Stimulated activated CD4-positive, alpha-beta T cell treated with anti-CD3 and anti-CD28 coated beads, Interleukin-4, amount 100 ng/mL, for 24 hours (primary cell): ENCODE measurements at places on chromosomes 6 and 20.
A peak's percentile ranks its signal among the peaks of the same experiment; 100 is the strongest.

GRCh38 chr6:4224067-4224978, 88.9 kb upstream of the ECI2 start:
- DNase-seq = no peak

DNA sequence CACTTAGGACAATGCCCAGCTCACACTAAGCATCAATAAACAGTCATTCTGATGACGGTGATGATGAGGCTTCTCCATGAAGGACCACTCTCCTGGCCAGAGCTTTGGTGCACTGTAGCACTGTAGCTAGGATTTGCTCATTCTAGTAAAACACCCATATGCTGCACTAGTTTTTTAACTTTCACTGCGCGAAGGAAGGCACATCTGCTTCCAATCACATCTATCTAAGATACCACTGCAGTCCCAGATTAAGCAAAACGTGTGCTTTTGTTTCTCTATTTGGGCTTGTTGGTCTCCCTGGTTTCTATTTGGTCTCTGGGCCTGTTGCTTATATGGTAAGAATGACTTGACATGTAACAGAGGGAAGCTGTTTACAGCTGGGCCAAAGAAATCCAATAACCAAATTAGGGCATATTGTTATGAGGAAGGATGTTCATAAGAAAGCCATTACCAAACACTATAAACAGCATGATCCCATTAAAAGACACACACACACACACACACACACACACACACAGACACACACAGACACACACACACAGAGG, 62.4 kb downstream of the FAM229B start:
- no peak for DNase-seq

- peak; percentile 29 for DNase-seq
These were observed 6.4 kb downstream of the RPS12 start for GRCh38 chr6:132820629-132821381.

- DNase-seq = no peak
These were observed 101.1 kb downstream of the ISM1 start for GRCh38 chr20:13322198-13322597.

GRCh38 chr6:101117393-101118135, 236.4 kb upstream of the ASCC3 start:
- DNase-seq = no peak

GRCh38 chr6:118467181-118467580, 80.9 kb upstream of the PLN start:
- DNase-seq = no peak

- no peak for DNase-seq
These were observed 180.7 kb downstream of the BTBD3 start for GRCh38 chr20:12098421-12098820.

GRCh38 chr6:33694401-33694931, 17.0 kb downstream of the UQCC2 start:
- DNase-seq = peak; percentile 79

DNA sequence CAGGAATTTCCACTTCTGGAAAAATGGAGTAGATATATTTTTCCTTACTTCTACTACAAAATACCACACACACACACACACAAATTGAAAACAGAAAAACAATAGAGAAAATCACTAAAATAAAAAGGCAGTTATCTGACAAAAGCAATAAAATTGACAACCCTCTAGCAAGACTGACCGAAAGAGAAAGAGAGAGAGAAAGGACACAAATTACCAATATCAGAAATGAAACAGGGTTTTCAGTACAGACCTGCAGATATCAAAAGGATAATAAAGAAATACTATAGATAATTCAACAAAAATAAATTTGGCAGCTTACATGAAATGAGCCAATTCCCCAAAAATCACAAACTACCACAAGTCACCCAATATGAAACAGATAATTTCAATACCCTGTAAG, 104.7 kb downstream of the OPRM1 start:
- no peak for DNase-seq

DNA sequence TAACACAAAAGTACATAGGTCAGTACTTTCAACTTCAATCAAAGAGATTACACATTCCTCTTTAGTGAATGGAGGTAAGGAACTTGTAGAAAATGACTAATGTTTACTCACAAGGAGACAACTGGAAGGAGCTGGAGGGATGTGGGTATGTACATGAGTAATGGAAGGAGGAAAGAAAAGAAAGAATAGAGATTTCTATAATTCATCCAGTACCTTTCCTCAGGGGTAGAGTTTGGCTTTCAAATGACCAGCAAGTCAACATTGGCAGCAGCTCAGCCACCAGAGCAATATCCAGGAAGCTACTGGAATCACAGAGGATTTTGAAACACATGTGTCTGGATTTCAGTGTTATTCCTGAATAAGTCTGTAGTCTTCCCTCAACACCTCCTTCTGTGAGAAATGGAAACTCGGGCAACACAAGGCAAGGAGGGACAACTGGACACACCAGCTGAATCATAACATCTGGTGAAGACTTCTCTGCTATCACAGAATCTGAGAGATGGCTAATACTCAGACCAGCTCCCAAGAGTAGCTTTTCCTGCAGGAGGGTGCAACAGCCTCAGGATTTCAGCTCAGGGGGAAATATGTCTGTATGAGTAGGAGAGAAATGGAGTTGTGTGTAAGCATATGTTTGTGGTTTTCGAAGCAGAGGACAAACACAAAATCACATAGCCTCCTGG, 98.8 kb downstream of the HAO1 start:
- DNase-seq = no peak

DNA sequence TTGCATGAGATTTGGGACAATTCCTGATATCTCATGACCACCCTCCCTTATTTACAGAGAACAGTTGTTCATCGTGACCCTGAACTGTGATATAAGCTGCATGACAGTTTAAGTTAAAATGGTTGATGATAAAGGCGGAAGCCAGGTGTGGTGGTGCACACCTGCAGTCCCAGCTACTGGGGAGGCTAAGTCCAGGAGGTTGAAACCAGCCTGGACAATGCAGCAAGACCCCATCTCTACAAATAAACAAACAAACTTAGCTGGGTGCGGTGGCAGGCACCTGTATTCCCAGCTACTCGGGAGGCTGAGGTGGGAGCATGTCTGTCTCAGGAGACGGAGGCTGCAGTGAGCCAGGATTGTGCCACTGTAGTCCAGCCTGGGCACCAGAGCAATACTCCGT, 24.1 kb downstream of the COL20A1 start:
- DNase-seq = no peak

- DNase-seq = no peak
These were observed 131.6 kb upstream of the TCF21 start for GRCh38 chr6:133757335-133757734.

DNA sequence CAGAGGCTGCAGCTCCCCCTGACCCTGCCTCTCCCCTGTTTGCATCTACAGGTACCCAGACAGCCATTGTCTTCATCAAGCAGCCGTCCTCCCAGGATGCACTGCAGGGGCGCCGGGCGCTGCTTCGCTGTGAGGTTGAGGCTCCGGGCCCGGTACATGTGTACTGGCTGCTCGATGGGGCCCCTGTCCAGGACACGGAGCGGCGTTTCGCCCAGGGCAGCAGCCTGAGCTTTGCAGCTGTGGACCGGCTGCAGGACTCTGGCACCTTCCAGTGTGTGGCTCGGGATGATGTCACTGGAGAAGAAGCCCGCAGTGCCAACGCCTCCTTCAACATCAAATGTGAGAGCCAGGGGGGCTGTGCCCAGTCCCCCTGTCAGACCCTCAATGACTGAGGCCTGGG, 42.1 kb upstream of the SRF start:
- no peak for DNase-seq

GRCh38 chr20:48332555-48332954, 495.2 kb downstream of the PREX1 start:
- DNase-seq = no peak

DNA sequence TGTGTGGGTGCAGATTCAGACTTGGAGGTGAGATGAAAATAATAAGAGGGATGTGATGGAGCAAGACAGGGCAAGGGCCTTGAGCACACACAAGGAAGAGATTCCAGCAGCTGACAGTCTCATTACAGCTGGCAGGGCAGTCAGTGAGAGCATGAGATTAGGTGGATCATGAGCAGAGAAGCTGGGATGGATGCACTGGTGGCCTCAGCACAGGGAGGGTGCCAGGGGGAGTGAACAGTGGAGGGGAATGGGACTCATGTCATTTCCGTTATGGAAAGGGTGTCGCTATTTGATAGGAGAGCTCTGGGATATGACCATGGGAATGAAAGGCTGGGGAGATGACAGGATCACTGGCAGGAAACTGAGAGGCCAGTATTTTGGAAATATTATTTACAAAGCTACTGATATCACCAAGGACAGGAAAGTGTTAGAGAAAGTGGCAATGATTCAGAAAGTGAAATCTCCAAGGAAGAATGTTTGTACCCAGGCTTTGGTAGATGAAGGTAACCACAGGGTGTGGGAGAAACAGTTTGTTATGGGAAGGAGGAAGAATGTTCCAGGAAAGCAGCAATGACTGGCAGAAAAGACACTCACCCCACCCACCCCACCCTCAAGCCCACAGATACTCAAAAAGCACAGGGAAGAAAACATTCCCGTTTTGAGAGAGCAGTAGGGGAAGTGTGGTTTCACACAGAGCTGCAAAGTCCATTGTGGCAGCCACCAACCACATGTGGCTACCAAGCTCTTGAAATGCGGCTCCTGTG, 214.7 kb upstream of the PROKR2 start:
- DNase-seq = no peak

DNA sequence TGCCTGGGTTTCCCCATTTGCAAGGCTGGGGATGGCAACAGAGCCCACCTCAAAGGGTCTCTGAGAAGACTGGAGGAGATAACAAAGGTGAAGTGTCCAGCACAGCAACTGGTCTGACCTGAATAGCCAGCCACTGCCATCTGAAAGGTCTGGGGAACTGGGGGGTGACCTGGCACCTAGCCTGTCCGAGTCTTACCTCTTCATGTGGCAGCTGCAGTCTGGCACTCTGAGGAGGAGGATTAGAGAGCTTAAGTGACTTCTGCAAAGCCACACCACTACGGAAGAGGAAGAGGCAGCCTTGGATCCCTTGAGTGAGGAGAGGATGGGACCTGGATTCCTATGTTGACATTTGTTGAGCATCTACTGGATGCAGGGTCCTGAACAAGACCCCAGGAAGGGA, 22.2 kb downstream of the C20orf203 start:
- no peak for DNase-seq

DNA sequence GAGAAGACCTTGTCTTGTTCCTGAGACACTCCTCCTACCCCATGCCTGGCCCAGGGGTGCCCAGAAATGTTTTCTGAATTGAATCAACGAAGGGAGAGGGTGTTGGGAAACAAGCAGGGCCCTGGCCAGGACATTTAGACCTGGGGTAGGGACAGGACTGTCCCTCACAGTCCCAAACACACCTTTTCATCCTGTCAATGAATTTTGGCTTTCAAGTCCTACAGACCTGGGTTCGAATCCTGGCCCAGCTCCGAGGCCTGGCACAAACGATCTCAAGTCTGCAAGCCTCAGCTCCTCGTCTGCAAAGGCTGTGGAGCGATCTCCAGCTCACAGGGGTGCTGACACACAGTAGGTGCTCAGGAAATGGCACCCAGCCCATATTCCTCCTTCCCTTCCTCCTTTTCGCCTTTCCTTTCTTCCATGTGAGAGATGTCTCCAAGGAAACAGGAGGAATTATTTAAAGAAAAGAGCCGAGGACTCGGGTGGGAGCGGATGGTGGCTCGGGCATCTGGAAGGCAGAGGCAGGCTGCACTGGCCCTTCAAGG, 7.3 kb upstream of the DLGAP4 start:
- no peak for DNase-seq

DNA sequence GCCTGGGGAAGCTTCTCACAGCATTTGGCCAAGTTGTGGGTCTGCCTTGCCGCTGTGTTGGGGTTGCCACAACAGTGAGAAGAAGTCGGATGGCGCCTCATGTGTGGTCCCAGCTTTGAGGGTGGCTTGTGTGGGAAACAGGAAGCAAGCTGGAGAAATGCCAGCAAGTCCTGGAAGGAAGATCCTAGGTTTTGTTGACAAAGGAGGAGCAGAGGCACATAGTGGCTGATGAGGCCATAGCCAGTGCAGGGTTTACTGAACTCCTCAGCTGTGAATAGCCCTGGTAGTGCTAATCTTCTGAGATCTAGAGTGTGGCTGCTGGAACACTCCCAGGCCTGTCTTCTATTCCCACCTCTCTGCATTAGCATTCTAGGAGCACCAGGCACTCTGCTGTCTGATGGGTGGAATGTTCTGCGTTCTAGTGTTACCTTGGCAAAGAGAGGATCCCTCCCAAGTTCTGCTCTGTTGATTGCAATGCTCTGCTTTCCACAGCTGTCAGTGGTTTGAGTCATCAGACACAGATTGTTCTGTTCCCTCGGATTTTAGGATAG, 25.2 kb downstream of the SNPH start:
- no peak for DNase-seq

DNA sequence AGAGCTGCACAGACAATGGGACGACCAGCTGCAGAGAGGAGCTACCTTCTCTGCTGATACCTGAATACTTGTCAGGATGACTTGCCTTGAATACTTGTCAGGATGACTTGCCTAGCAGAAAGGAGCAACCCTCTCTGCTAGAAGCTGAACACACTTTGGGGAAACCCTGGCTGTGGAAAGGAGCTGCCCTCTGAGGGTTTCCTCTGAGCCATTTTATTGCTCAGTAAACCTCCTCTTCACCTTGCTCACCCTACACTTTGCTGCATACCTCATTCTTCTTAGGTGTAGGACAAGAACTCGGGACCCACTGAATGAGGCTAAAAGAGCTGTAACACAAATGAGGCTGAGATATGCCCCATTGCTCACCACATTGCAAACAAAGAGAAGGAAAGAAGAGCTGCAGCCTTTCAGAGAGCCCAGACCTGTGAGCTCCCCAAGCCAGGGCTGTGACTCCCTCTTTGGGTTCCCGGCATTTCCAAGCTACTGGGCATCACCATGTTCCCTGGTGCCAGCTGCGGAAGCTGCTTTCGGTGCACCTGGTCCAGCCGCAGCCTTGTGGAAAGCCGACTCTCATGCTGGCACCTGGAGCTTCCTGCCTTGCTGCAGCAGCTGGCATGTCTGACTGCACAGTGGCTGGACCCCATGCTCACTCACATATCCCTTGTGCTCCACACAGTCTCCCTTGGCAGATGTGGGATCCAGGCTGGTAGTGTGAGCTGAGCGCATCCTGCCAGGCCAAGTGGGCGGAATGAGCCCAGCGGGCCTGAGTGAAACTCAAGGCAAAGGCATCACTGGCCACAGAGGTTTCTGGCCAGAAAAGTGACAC, 106.7 kb upstream of the AHI1 start:
- no peak for DNase-seq

- no peak for DNase-seq
These were observed 310.3 kb downstream of the EYA4 start for GRCh38 chr6:133551436-133551835.

GRCh38 chr6:144653885-144654505, 368.9 kb downstream of the UTRN start:
- DNase-seq = no peak

- DNase-seq = no peak
These were observed 113.9 kb downstream of the BMP7 start for GRCh38 chr20:57152557-57152956.

- no peak for DNase-seq
These were observed 144.0 kb downstream of the CDC5L start for GRCh38 chr6:44531442-44532015.

DNA sequence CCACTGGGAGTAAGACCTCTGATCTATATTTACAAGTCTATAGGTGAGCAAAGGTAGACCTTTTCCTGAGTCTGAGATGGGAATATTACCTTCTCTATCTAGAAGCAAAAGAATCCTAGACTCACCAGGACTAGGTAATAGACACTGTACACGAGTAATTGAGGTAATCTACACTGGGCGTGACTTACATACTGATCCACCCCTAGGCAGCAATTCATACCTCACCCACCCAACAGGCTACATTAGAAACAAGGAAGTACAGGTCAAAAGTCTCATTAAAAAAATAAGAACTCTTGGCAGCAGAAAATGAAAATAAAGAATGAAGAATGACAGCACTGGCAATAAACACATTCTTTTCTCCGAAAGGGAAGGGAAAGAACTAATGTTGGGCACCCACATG, 7.6 kb downstream of the CSNK2A1 start:
- DNase-seq = no peak
